Renal pelvis (tissue), 12 donors: ENCODE measurements at places on chromosomes 11 and 22. TPM values are rescaled to one million over a fixed set of nuclear protein-coding genes. Genes with fewer than 3 reads are reported as not detected.

DNA sequence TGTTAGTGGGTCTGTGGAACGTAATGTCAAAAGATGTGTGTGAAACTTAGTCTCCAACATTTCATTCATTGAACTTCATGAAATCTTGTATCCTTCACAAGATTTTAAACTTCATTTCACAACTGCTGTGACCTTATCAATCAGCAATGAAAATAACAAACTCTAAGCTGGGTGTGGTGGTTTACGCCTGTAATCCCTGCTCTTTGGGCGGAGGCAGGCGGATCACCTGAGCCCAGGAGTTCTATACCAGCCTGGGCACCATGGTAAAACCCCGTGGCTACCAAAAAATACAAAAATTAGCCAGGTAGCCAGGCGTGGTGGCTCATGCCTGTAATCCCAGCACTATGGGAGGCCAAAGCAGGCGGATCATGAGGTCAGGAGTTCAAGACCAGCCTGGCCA, 5.1 kb downstream of the CHKA start:
- DNase-seq = no peak

Gene OR5M8
- polyA plus RNA-seq = not detected

Gene FZD4
- polyA plus RNA-seq = 81.7 TPM

DNA sequence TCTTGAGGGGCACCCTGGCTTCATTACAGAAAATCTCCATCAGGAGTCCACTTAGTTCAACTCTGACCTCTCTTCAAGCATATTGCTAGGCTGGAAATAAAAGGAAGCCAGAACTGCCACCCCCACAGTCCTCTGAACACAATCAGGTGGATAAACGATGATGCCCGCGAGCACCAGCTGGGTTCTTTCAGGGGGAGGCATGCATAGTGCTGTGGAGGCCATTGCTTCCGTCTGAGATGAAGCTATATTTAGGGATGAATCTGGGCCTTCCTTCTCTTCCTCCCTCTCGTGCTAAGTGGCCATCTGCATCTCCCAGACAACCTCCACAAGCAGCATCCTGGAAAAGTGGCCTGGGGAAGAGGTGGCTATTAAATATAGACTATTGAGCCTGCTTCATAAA, 3.9 kb upstream of the MICAL2 start:
- DNase-seq = no peak

DNA sequence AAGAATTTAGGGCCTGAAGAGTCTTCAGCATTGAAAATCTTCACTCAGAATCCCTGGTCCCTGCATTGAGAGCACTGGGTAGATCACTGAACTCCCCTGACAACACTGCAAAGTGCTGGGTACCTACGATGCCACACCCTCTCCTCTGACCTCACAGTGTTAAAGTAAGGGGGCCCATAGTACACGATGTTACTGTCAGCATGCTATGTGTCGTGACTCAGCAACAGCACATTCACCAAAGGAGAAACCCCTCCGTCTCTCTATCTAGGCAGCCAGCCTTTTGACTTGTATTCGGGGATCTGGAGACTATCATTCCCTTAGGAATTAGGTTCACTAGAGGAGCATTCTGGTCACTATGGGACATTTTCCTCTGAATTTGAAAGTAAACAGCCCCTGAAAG, 67.4 kb upstream of the PITPNB start:
- DNase-seq = no peak
